ENCODE measurements at places on chromosomes 2 and 18.

- H3K4me1 ChIP-seq = peaks cover 17% of the 10 kb centered on the region
- peak overlapping the region; percentile 62 for H3K27ac ChIP-seq
- H3K4me3 ChIP-seq = peak overlapping the region; percentile 31
- H3K27me3 ChIP-seq = no peaks in the 10 kb centered on the region
- no peak for DNase-seq
- H3K36me3 ChIP-seq = peaks cover 3% of the 10 kb centered on the region
Observed at GRCh38 chr2:148132412-148132811, 111.5 kb downstream of the MBD5 start.

DNA sequence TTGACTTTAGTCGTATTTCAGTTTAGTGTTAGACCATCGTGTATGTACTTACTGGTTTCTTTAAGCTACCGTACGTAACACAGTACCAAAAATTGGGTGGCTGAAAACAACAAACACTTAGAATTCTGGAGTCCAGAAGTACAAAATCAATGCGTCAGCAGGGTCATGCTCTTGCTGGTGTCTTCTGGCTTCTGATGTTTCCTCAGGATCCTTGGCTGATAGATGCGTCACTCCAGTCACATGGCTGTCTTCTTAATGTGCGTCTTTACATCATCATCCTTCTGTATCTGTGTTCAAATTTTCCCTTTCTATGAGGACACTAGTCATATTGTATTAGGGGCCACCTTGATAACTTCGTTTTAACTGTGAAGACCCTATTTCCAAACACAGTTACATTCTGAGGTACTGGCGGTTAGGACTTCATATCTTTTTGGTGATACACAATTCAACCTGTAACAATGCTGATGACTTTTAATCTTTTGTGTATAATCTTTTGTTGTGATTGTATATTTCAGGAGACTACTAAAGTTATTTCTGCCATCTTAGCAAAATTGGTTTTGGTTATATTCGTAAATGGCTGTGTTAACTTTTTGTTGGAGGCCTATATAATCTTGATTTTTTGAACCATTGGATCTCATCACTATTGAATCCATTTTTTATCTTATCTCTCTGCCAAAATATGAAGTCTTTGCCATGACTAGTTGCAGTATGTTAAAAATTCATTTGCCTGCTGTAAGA, 25.4 kb downstream of the ACTR3 start:
- peaks cover 13% of the 10 kb centered on the region for H3K4me1 ChIP-seq
- peaks cover 38% of the 10 kb centered on the region for H3K36me3 ChIP-seq
- H3K4me3 ChIP-seq = no peak overlapping the region
- no peaks in the 10 kb centered on the region for H3K27me3 ChIP-seq
- DNase-seq = no peak
- H3K27ac ChIP-seq = no peak overlapping the region

DNA sequence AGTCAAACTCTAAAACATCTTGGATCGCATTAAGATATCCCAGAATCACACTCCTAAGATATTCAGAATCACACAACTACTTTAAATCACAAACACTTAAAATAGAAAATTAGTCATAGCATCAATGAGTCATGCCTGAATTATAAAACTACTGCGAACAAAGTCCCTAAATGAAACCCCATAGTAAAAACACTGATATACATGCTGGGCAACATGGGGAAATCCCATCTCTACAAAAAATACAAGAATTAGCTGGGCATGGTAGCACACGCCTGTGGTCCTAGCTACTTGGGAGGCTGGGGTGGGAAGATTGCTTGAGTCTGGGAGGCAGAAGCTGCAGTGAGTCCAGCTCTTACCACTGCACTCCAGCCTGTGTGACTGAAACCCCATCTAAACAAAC, 101.7 kb downstream of the COBLL1 start:
- no peaks in the 10 kb centered on the region for H3K27me3 ChIP-seq
- H3K4me1 ChIP-seq = peaks cover 15% of the 10 kb centered on the region
- no peak overlapping the region for H3K4me3 ChIP-seq
- H3K36me3 ChIP-seq = no peaks in the 10 kb centered on the region

DNA sequence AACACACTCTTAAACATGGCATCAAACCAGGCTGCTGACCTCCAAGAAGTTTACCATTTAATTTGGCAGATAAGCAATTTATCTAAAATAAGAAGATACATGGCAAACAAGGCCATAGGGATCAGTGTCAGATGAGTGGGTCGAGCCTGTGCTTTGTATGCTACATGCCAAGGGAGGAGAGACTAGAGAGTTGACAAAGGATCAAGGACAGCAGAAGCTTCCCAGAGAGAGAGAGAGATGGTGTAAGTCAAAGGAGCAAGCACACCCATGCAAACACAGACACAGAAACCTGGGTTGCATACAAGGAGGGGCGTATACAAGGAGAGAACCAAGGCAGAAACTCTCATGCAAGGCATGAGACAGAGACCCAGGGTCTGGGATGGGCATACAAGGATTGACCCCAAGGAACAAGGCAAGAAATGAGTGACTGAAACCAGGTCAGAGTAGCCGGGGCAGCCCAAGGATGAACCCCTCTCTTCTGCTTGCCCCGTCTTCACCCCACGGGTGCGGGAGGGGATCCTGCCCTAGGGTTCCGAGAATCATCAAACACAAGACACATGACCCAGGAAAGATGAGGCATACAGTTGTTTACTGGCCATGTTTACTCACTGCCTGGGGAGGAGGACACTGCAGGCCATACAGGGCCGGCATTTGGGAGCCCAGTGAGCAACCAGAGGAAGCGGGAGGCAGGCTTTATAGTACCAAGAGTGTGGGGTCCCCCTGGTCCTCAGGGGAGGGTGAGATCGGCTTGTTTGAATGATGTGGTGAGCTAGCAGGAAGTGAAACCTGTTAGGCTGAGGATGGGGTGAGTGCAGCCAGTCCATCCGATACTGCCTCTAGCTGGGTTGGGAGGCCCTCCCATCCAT, 529.2 kb upstream of the ID2 start:
- H3K4me3 ChIP-seq = no peak overlapping the region
- DNase-seq = no peak
- no peaks in the 10 kb centered on the region for H3K27me3 ChIP-seq
- no peak overlapping the region for H3K27ac ChIP-seq

GRCh38 chr18:54964741-54965140, 5.5 kb upstream of the CCDC68 start:
- DNase-seq = no peak
- H3K36me3 ChIP-seq = no peaks in the 10 kb centered on the region
- no peak overlapping the region for H3K4me3 ChIP-seq
- H3K27ac ChIP-seq = no peak overlapping the region

DNA sequence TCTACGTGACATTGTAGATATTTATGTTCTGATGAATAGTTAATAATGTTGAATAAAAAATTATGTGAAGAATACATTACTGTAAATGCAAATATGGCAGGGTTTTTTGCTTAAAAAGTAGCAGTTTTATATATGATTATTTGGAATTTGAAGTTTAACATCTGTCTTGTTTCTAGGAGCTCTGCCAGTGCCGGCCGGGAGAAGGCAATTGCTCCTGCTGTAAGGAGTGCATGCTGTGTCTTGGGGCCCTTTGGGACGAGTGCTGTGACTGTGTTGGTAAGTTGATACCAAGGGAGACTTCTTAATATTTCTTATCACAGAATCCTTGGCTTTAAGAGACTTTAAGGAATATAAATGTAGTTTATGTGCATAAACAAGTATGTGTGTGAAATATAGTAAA, 25.2 kb downstream of the TWSG1 start:
- H3K36me3 ChIP-seq = peaks cover 12% of the 10 kb centered on the region
- no peak overlapping the region for H3K4me3 ChIP-seq
- DNase-seq = no peak

DNA sequence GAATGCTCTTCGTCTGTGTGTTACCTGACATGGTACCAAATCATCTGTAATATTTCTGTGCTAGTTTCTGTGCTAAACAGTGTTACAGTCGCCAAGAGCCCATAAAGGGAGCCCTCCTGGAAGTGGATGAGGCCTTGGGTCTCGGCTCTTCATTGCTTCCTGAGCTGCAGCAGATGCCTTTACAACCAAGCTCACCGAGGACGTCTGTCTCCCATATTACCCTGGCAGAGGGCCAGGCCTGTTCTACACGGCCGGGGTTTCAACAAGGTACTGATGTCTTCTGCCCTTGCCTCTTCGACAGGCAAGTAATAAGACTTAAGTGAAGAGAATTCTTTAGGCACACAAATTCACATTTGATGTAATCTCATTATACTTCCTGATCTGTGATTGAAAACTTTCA, 16.8 kb downstream of the RPL31 start:
- H3K4me3 ChIP-seq = no peak overlapping the region
- no peaks in the 10 kb centered on the region for H3K4me1 ChIP-seq
- DNase-seq = no peak

- H3K27ac ChIP-seq = no peak overlapping the region
- no peak for DNase-seq
- peaks cover 27% of the 10 kb centered on the region for H3K4me1 ChIP-seq
- no peak overlapping the region for H3K4me3 ChIP-seq
Observed at GRCh38 chr2:43749583-43749982, 24.3 kb upstream of the DYNC2LI1 start.

DNA sequence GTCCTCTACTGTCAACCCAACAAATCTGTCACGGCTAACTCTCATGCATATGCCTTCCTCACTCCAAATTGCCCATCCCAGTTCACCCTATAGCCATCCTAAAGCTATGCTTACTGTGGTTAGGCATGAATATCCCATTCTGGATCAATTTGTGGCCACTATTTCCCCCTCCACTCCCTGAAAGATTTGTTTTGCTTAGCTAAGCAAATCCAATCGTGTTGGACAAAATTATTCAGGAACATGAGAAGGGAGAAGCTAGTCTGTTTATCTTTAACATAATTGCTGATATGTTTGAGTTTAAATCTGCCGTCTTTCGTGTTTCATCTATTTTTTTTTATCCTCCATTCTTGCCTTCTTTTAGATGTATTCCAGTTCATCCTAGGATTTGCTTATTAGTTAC, 43.6 kb downstream of the PPM1B start:
- no peak overlapping the region for H3K4me3 ChIP-seq
- no peaks in the 10 kb centered on the region for H3K4me1 ChIP-seq
- no peak for DNase-seq
- H3K27me3 ChIP-seq = no peaks in the 10 kb centered on the region
- H3K27ac ChIP-seq = no peak overlapping the region

DNA sequence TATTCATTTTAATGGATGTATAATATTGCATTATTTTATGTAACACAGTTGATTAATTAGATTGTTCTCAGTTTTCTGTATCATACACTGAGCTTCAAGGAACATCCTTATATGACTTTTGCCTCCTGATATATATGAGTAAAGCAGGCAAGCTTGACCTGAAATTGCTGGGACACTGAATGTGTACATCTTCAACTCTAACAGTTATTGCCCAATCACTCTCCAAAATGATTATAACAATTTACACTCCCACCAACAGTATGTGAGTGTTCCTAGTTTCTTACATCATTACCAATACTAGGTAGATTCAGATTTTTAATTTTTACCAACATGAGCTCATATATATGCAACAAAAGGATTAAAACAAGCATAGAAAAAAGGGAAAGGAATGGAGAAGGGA, 379.4 kb downstream of the SETBP1 start:
- no peaks in the 10 kb centered on the region for H3K27me3 ChIP-seq
- no peak overlapping the region for H3K4me3 ChIP-seq
- peaks cover 28% of the 10 kb centered on the region for H3K4me1 ChIP-seq
- no peak for DNase-seq
- H3K27ac ChIP-seq = no peak overlapping the region

DNA sequence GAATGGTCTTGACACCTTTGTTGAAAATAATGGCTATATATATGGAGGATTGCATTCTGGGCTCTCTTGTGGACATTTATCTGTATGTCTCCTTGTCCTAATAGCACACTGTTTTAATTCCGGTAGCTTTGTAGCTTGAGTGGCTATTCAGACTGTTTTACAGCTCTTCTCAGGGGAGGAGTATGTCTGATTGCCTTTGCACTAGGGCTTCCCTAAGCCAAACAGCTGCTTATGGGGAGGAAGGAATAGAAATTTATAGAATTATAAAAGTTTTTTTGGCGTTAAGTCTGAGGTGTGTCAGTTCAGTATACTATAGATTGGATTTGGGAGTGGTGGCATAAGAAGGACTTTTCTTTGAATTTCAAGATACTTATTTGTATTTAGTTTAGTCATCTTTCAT, 12.6 kb downstream of the SEH1L start:
- peaks cover 2% of the 10 kb centered on the region for H3K4me1 ChIP-seq
- H3K27me3 ChIP-seq = no peaks in the 10 kb centered on the region
- H3K4me3 ChIP-seq = no peak overlapping the region
- no peak for DNase-seq
- H3K36me3 ChIP-seq = peaks cover 31% of the 10 kb centered on the region

- H3K4me1 ChIP-seq = peaks cover 9% of the 10 kb centered on the region
- H3K27ac ChIP-seq = no peak overlapping the region
- DNase-seq = no peak
- no peaks in the 10 kb centered on the region for H3K27me3 ChIP-seq
- H3K36me3 ChIP-seq = peaks cover 38% of the 10 kb centered on the region
Observed at GRCh38 chr18:36849288-36850006, 20.5 kb downstream of the KIAA1328 start.
